ENCODE measurements at places on chromosomes 2 and 18.
A peak's percentile ranks its signal among the peaks of the same experiment; 100 is the strongest.

- DNase-seq = no peak
Measured at GRCh38 chr2:240230291-240230931, 90.0 kb upstream of the OTOS start.

DNA sequence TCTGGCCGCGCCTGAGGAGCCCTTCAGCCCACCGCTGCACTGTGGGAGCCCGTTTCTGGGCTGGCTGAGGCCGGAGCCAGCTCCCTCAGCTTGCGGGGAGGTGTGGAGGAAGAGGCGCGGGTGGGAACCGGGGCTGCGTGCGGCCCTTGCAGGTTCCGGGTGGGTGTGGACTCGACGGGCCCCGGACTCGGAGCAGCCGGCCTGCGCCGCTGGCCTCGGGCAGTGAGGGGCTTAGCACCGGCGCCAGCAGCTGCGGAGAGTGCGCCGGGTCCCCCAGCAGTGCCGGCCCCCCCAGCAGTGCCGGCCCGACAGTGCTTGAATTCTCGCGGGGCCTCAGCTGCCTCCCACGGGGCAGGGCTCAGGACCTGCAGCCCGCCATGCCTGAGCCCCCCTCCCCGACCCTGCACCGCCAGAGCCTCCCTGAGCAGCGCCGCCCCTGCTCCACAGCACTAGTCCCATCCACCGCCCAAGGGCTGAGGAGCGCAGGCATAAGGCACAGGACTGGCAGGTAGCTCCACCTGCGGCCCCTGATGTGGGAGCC is 534.2 kb downstream of the ZNF804A start:
- no peak for DNase-seq

- peak; percentile 84 for DNase-seq
Measured at GRCh38 chr2:102806250-102806837, 44.5 kb downstream of the TMEM182 start.

DNA sequence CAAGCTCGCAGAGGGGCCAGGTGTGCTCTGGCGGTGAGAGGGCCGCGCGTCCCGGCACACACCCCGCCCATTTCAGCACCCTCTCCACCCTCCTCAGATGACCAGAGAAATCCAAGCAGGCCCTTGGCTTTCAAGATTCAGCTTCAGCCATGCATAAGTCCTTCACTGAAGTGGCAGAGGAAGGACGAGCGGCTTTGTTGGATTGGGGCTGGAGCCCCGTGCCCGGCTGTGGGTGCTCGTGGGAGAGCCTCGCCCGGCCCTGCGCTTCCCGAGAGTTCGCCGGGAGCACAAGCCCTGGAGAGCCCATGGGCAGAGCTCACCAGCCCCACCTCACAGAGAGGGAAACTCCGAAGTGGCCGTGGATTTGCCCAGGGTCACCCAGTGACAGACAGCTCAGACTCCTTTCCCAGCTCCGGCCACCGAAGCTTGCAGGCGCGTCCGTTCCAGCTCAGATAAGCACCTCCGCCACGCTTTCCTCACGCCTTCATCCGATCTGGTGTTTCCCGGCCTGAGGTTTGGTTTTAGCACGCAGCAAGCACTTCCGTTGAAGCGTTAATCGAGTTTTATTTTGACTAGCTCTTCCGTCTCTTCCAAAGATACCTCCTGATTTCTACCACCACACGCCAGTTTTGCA is 45.6 kb upstream of the MTCL1 start:
- DNase-seq = no peak

GRCh38 chr2:6893876-6894482 is 16.4 kb downstream of the RSAD2 start:
- DNase-seq = no peak

Measured in AG08395 (cell line).